Kidney (tissue), 22 donors: ENCODE measurements at places on chromosomes 13 and 19. TPM values are rescaled to one million over a fixed set of nuclear protein-coding genes. Genes with fewer than 3 reads are reported as not detected.

ZNF792 gene
- total RNA-seq: 9.1 TPM

GRCh38 chr19:1076046-1076386 lies 9.0 kb downstream of the ARHGAP45 start:
- no peak for DNase-seq

- DNase-seq: no peak
Measured at GRCh38 chr13:23087880-23088279, 92.9 kb upstream of the SGCG start.

DNA sequence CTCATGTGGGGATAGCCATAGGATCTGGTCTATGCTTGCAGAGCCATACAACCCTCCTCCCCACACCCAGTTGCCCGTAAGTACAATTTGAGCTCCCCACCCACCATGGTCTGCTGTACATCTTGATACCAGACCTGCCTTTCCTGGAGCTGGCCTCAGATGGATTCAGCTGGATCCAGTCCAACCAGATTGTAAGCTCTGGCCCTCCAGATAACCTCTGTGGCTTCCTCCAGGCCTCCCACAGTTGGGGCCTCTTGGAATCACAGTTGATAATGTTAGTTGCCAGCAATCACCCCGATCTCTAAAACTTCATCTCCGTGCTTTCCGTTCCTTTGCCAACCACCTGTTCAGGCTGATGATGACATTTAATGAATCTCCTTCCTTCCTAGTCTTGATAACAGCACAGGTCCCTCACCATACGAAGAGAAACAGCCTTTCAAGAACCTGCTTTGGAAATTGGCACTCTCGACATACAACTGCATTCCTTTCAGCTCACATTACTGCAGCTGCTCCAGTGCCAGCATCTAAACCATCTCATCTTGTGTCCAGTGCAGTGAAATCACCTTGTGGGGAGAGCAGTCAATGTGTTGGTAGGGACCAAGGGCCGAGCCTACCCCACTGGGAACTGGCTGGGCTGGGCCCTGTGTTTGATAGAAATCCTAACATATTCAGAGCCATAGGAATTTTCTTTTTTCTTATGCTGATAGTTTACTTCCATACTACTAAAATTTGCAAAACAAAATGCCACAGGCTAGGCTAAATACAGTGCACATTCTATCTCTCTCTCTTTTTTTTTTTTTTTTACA lies 15.1 kb upstream of the FOXO1 start:
- DNase-seq: no peak

URAD gene
- not detected for total RNA-seq

CPB2 gene
- total RNA-seq: not detected

DNA sequence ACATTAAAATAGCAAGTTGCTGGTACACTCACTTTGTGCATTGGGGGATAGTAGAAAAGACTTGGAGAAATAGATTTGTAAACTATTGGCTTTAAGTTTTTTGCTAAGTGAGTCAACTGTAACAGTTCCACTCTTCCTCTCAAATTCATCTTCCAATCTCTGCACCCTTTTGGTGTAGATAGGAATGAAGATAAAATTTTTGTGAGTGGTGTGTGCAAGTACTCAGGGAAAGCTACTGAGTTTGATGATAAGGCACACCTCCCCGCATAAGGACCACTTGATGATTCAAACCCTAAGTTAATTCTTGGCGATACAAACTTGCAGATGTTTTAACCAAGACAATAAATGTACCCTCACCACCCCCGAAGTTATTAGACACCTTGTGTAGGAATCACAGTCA lies 168.3 kb upstream of the SLITRK1 start:
- no peak for DNase-seq

- DNase-seq: no peak
Measured at GRCh38 chr19:39007096-39007495, 25.3 kb downstream of the FBXO27 start.

DNA sequence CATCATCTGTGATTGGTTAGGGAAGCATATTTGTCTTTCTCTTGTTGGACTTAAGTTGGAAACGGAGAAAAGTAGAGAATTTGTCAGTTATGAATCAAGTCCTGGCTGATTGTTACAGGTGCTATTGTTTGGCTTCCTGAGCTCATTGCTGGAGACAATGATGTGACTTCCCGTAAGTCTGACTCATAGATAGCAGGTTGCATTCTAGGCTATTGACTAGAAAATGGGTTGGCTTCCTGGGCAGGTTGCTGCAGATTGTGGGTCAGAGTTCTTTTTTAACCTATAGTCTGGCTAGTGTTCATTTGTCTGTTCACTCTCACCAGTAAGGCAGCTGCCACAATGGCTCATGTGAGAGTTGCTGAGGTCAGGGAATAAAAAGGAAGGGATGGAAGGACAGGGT lies 101.5 kb downstream of the CCNA1 start:
- no peak for DNase-seq

DNA sequence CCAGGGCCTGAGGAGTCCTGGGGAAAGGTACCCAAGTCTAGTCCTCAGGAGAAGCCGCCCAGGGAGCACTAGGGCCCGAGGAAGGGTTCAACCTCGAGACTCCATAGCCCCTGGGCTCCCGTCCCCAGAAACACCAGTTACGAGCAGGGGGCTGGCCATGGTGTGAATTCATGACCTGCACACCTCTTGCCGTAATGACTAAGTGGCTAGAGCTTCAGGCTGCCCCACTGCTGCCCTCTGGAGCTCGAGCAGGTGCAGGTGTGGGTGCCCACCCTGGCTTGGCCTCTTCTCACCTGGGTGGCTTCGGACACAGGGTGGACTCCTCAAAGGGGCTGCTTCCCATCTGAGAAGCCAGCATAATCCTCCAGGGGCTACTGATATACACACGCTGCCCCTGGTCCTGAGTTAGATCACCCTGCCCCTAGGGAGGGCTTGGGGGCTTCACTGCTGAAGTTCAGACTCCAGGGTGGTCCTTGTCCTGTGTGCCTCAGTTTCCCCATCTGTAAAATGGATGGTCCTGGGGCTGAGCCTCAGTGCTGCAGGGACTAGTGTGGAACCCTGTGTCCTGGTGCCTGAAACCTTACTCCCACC lies 13.6 kb downstream of the SPC24 start:
- DNase-seq: peak; percentile 84

SPACA7 gene
- total RNA-seq: not detected

LAIR1 gene
- 41.9 TPM for total RNA-seq

DNA sequence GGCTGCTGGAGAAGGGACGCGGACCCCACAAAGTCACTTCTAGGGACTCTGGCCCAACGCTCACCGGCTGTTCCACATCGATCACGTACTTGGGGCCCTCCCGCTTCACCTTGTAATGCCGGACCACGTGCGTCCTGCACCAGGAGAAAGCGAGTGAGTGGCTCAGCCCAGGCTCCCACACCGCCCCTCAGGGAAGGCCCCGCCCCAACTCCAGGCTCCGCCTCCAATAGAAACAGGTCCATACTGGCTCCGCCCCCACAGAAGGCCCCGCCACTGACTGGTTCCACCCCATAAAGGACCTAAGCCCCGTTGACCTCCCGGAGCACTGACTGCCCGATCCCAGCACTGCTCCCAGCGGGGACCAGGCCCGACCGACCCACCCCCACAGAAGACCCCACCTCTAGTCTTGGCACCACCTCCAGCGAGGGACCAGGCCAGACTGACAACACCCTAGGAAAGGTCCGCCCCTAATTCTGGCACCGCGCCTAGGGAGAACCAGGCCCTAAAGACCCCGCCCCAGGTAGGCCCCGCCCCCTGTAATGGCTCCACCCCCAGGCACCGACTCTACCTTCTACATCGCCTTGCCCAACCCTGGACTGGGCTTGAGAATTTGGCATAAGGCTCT lies 11.3 kb downstream of the STAP2 start:
- peak; percentile 96 for DNase-seq

DNA sequence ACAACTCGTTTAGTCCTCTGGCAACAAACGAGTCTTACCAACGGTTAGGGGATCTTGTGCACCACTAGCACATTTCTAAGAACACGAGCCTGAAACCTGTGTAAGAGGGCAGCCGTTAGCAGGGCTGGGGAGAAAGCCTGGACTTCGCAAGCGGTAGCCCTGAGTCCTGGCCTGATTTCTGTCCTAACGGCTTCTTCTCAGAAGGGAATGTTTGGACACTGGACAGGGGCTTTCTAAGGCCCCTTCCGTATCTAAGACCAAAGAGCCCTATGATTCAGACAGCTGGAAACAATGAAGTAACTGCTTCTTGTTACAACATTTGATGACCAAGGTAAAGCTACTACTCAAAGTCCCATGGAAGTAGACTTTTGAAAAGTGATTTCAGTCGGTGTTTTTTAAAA lies 2.2 kb downstream of the ANKRD10 start:
- no peak for DNase-seq

ZNF578 gene
- 3.7 TPM for total RNA-seq

DNA sequence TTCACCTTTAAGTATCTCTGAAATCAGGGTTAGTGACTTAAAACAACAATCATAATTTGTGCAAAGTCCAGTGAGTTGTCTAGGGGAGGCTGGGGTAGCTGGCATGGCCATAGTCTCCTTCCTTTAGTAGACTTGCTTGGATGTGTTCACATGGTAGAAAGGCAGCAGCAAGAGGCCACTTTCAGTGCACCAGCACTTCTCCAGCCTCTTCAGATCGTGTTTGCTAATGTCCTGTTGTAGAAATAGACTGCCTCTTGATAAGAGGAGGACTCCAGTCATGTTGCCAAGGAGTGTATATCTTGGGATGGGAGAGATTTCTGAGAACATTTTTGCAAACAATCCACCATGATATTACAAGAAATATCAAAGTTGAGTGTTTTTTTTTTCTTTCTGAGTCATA lies 22.9 kb downstream of the WDFY2 start:
- DNase-seq: no peak

- peak; percentile 93 for DNase-seq
Measured at GRCh38 chr13:25908366-25908765, 143.4 kb downstream of the SHISA2 start.

GRCh38 chr13:36862722-36863121 lies 43.7 kb downstream of the RFXAP start:
- no peak for DNase-seq

DNA sequence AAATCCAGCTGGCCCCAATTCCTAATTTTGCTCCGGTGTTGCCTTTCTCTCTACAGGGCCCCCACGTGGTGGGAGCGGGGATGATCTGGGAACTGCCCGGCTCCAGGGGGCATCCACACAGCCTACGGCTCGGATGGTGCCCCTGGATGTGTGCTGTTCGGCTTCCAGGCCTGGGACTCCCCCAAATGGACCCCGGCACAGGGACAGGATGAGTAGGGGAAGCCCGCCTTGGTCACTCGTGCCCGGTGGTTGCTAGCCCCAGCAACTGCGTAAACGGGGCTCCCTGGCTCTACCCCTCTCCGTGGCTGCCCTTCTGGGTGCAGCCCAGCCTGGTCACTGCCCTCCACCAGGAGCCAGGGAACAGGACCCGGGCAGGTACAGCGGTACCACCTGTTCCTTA lies 111.5 kb downstream of the TEX26 start:
- DNase-seq: no peak

DNA sequence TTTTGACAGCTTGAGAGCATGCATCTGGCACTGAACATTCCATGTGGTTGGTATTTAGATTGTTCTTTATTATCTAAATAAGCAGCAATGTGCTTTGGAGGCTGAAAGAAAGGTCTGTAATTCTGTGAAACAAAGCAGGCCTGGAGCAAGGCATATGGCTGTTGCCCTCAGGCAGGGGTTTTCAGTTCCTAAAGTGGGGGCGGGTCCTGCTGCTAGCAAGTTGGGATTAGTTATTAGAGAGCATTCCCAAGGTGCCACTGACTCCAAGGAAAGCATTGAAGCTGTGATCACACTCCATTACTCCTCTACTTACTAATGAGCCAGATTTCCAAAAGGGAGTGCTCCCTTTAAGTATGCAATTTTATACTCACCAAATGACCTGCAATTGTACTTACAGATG lies 432.2 kb downstream of the OLFM4 start:
- no peak for DNase-seq

GRCh38 chr19:16258440-16258903 lies 60.8 kb downstream of the AP1M1 start:
- DNase-seq: no peak

ZNF44 gene
- 35.5 TPM for total RNA-seq

GRCh38 chr13:42592915-42593900 lies 19.3 kb downstream of the TNFSF11 start:
- DNase-seq: no peak

ZSCAN4 gene
- not detected for total RNA-seq

DNA sequence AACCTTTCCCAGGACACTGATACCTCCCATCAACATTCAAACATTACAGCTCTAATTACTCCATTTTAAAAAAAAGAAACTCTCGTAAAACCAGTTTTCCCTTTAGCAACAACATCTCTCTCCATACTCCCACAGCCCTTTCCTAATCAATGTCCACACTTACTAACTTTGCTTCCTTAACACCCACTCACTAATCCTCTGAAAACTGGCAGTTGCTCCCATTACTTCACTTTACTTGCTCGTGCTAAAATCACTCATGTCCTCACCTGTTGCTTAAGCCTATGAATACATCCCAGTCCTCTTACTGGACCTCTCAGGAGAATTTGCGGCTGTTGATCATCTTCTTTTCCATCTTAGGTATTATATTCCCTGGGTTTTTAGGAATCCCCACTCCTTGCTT lies 44.8 kb downstream of the RBM26 start:
- DNase-seq: no peak

- DNase-seq: no peak
Measured at GRCh38 chr13:33537026-33537425, 251.5 kb upstream of the STARD13 start.

DNA sequence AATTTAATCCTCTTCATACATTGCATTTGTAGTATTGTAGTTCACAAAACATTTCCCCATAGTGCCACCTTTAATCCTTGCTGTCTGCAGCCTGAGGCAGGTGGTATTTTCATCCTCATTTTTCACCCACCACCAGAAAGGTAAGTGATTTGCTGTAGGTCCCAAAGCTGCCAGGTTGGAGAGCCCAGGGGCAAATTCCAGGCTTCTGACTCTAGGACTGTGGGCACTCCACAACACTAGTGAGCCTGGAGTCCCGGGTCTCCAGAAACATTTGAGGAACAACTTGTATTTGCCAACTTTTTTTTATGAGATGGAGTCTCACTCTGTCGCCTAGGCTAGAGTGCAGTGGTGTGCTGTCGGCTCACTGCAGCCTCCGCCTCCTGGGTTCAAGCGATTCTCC lies 6.2 kb downstream of the ILF3 start:
- no peak for DNase-seq

DNA sequence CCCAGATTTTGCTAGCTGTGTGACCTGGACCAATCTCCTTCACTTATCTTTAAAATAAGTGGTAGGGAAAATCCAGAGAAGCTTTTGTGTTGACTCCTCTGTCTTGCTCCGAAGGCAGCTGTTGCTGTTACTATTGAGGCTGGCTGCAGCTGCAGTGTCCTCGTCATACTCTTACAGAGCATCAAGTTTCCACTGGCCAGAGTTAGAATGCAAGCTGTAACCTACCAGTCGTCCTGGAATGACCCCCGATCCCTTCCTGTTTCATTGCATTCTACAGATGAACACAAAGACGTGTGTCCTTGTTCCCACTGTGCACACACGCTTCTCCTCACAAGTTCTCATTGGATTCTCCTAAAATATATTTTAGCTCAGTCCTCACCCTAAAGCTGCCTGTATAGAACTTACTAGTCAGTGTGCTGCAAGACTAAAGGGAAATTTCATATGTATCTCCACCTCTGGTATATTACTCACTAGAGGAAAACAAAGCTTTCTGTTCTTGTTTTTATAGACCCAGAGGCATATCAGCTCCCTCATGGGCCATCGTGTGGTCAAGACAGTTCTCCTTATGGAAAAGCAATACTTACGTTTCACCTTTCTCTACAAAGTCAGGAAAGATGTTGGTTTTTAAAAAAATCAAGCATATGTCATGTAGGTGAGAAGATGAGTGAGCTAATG lies 589.8 kb downstream of the LMO7 start:
- DNase-seq: peak; percentile 42
